Nucleus accumbens (tissue), 56 donors: ENCODE measurements at places on chromosomes 3 and 15.

DNA sequence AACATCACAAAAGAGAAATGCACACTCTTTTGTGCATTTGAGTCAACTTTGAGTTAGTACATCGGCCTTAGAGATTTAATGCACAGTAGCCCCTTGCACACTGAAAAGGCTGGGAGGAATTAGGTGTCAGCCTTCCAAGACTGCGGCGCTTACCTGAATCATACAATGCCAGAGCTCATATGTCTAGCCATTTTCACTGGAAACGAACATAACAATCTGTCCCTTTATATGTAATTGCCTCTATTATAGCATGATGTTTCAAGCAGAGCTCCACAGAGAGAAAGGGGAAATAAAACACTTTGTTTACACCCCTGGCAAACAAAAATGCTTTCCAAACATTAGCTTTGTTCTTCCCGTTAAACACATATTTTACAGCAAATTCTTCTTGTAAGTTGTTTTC is 315.7 kb upstream of the SLCO3A1 start:
- DNase-seq = no peak

- peak; percentile 2 for DNase-seq
Observed at GRCh38 chr3:179068779-179069530, 2.7 kb downstream of the ZMAT3 start.

- no peak for DNase-seq
Observed at GRCh38 chr3:106640353-106640752, 736.9 kb upstream of the CCDC54 start.

DNA sequence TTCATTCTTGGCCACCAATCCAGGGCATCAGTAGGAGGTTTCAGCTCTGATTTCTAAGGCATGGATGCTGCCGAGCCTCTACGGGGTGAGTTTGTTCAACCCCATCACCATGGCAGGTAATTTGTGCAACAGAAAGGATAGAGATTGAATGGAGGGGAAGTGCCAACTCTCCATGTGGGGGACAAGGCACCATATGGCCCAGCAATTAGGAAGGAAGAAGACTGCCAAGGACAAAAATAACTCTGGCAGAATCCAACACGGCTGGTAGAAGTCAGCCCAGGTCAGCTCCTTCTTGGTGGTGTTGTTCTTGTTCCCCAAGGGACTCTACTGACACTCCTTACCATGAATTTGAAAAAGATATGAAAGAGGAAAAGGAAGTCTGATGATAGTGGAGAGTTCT is 503.9 kb downstream of the MAGI1 start:
- DNase-seq = no peak

DNA sequence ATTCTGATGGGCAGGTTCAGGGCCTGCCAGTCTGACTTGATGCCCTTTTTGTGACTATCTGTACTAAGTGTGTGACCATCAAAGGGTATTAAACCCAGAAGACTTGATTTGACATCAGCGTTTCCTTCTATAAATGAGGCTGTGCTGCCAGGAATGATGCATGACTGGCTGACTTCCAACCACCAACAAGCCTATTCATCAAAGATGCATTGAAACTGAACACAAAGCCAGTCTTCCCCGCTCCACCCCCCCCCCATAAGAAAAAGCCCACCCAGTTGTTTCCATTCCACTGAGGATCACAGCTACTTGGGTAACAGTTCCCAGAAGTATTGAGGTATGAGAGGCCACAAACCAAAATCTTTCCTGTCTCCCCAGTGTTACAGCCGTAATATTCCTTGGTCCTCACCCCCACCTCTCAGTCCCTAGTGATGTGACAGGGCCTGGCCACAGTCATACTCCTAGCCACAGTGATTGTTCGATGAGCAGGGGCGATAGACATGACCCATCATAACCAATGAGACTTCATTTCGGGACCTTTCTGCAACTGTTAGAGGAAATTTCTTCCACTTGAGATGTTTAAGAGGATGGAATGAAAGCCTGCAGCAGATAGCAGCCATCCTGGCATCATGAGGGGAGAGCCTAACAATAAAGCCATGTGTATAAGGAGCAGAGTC is 22.6 kb downstream of the SH3BP5 start:
- peak; percentile 65 for DNase-seq

- DNase-seq = no peak
Observed at GRCh38 chr3:15181963-15182362, 24.1 kb upstream of the CAPN7 start.

DNA sequence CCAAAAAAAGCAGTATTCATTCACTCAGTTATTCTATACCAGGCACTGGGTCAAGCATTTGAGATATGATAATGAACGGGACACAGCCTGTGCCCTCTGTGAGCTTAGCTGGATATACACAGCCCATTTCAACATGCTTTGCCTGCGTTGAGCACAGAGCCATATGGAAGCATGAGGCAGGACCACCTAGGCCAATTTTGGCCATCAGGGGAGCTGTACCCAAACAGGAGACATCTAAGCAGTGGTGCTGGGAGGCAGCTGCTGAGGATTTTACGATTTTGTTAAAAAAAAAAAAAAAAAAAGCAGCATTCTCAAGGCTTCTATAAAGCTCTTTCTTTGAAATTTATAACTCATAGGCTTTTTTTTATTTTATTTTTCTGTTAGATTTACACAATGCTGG is 87.2 kb upstream of the SLC2A2 start:
- DNase-seq = no peak

GRCh38 chr15:98085003-98085639 is 124.6 kb downstream of the ARRDC4 start:
- DNase-seq = no peak

DNA sequence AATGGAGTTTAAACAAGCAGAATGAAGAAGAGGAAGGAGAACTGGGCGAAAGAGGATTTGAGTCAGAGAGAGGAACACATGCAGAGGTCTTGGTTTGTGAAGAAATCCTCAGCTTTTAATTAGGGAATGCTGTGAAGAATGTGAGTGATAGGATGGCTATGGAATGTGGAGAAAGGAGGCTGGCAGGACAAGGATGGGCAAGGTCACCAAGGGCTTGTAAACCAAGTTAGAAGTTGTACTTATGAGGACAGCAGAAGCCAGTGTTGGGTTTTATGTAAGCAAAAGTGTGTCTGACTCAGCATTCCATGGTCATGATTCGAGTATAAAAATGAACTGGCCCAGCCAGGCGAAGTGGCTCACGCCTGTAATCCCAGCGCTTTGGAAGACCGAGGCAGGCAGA is 60.0 kb upstream of the IL12A start:
- DNase-seq = no peak

GRCh38 chr3:114660124-114660523 is 366.3 kb downstream of the TIGIT start:
- no peak for DNase-seq

DNA sequence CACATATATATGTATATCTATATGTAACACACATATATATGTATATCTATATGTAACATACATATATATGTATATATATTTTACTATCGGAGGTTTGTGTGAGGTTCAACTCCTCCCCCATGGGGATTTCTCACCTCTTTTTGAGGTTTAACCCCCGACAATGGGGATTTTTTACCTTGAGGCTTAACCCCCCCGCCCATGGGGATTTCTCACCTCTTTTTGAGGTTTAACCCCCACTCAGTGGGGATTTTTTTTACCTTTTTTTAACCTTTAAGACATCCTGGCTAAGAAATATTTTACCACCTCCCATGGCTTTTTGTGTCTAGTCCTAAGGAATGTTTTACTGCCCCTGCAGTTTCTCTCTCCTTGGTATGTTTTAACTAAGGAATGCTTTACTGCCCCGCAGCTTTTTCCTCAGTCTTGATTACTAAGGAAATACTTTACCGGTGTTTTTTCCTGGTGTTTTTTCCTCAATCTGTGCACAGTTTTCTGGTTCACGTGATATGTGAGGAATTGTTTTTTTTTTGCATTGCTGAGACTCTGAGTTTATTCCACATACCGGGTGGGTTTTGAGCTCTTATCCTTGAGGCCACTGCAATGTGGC is 185.2 kb downstream of the KLF13 start:
- DNase-seq = no peak

GRCh38 chr3:14323401-14324223 is 78.8 kb upstream of the SLC6A6 start:
- no peak for DNase-seq

- DNase-seq = no peak
Observed at GRCh38 chr3:136562026-136562425, 190.2 kb downstream of the STAG1 start.

GRCh38 chr15:32936283-32936918 is 218.6 kb downstream of the GREM1 start:
- no peak for DNase-seq

DNA sequence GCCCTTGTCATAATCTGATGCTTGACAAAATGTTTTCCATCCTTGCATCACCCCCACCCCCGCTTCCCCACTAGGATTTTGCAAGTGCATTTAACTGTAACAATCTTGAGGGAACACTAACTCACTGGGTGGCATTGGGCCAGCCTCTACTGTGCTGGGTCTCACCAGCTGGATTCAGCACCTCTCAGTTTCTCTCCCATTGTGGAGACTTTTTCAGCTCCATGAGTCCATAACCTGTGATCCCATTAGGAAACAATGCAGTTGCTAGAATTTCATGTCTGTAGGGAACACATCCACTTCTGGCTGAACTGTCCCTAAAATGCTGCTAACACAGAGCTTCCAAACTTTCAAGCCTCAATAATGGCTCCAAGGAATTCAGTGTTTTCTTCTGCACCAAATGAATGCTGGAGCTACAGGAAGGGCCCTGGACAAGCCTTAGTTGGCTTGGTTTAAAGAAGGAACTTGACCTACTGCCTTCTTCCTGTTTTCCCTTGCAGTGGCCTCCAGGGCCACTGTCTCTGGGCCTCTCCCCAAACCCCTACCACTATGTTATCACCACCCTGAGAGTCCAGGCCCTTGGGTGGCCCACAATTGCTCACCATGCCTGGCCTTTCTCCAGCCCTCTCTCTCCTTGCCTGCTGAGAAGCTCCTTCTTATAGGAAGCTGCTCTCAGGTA is 15.6 kb downstream of the CYP19A1 start:
- no peak for DNase-seq

DNA sequence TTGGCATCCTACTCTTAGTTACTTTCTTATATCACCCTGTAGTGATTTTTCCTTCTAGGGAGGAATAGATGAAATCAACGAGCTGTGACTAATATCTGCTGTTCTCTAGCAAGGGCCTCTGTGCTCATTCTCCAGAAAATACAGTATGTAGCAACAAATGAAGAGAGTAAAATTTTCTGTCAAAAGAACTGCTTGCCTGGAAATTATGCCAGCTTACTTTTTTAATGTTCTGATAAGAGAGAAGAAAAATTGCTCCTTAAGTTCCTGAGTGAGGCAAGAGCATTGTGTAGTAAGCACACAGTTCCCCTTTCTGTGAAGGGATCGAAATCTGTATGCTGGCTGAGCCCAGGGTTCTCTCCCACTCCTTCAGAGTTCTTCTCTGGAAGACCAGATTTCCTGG is 51.4 kb upstream of the GK5 start:
- DNase-seq = no peak

DNA sequence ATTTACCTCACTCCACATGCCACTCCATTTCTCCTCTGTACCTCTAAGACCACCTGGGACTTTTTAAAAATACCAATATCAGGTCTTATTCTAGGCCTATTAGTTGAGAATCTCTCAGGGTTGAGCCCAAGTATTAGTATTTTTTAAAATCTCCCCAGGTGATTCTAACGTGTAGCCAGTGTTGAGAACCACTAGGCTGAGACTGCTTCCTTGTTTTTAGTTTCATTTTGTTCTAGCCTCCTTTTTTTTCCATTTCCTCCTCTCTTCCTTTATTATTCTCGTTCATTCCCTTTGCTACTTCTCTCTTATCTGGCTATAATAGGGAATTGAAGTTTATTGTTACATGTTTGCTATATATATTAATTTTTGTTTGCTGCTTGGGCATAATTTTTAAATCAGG is 217.8 kb upstream of the CD96 start:
- no peak for DNase-seq

GRCh38 chr3:44058022-44058867 is 183.4 kb upstream of the TOPAZ1 start:
- DNase-seq = peak; percentile 43

DNA sequence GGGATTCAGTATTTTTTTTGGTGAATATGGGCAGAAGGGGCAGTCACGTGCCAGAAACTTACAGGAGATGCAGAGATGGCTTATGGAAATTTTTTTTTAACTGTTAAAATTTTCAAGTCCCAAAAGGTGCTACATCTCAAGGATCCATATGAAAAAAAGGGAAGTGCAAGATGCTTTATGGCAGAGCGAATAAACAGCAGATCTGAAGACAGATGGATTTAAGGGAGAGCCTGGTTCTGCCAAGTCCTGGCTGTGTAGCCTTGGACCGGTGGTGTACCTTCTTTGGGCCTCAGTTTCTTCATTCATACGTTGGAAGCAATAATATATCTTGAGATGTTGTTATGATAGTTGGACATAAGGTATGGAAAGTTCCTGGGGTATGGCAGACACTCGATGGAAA is 91.5 kb upstream of the ARRDC4 start:
- DNase-seq = no peak

DNA sequence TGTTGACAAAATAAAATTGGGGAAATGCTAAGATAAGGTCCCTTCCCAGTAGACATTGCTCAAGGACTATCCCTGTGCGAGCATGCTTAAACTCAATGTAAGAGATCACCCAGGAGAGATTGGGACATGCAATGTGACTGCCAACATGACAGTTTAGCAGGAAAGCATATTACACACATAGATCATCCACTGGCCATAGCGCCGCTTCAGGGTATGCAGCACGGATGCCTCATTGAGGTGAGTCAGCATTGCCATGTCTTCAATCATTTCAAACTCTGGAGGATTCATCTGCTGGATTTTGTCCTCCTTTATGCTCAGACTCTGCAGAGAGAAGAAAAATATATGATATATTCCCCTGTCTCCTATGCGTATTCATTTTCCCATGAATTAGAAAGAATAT is 8.9 kb downstream of the MYH15 start:
- DNase-seq = no peak

- no peak for DNase-seq
Observed at GRCh38 chr3:9955067-9955502, 2.9 kb upstream of the PRRT3 start.

DNA sequence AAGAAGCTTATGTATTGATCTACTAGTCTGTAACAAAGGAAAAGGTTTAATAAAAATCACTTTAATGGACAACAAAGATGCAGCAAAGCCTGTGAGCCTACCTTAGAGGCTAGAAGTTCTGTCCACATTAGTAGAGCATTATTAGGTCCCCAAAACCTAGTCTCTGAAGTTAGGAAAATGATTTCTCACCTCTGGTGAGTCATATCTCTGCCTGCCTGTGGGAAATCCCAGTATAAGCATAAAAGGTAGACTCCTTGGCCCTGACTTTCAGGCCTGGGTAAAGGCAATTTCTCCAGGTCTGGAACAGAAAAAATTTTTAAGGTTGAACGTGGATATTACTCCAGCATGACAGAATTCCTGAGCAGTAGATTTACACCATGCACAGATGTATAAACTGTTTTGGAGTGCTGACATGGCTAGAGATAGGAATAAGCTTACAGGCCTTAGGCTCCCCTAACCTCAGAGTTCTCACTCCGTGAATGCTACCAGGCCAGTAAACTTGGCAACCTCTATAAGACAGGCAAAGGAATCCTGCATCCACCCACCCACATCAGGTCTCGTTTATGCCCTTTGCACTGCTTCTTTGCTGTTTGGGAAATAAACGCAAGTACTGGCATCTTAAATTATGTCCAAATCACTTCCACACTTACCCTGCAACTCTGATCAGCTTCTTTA is 104.1 kb downstream of the SERPINI1 start:
- no peak for DNase-seq

GRCh38 chr3:16379838-16380237 is 114.8 kb downstream of the OXNAD1 start:
- DNase-seq = no peak

- no peak for DNase-seq
Observed at GRCh38 chr15:36584511-36584910, 5.1 kb downstream of the CDIN1 start.

- no peak for DNase-seq
Observed at GRCh38 chr3:107347751-107348150, 29.5 kb upstream of the CCDC54 start.
